ENCODE measurements at places on chromosomes 2 and 18.

DNA sequence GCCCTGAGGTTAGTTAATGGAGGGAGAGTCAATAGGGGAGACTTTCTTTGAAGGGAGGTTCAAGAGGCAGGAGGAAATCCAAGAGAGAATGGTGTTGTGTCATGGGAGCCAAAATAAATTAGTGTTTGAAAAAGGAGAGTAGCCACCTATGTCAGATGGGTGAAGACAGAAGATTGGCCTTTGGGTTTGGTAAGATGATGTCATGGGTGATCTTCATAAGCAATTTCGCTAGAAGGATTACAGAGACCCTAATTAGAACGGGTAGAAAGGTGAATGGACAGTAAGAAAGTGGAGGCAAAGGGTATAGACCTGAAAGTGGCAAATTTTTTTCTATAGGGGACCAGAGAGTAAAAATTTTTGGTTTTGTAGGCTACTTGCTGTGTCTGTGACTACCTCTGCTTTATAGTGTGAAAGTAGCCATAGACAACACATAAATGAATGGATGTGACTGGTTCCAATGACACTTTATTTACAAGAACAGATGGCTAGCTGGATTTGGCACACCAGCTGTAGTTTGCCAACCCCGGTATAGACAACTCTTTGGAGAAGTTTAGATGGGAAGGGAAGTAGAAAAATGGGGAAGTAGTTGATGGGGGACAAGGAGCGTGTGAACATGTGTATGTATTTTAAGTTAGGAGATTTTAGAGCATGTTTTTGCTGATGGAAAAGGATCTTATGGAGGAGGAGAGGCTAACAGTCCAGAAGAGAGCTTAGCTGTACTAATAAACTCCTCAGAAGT lies 9.3 kb downstream of the STAMBP start:
- DNase-seq, result no peak

- no peak for DNase-seq
These were observed 108.4 kb downstream of the POLR1A start for GRCh38 chr2:85997017-85997970.

DNA sequence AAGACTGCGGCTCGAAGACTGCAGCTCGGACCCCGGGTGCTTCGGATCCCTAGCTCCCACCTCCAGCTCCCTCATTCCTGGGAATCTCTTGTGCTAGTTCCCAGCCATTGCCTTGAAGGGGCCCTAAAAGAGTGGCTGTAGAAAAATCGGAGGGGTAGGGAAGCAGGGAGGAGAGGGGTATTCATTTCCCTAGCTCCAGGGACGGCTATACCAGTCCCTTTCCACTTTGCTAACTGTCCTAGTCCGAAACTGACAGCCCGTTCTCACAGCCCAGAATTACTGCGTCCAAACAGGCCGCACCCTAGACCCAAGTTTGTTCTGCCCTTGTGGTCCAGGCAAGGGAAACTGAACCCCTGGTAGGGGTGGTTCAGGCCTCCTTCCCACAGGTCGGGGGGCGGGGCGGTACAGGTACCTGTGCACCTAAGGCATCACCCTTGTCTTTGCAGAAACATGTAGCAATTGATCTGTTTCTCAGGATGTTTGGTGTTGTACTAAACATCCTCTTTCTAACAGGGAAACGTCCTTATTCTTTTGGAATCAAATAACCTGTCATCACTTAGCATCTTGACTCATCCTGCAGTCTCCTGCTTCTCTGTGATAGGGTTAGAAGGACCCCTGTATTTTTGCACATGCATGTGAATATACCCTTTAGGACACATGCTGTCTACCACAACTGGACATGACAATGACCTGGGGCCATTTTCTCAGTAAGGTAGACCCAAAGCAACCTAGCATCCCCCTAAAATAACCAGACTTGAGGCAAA lies 4.0 kb downstream of the EMX1 start:
- DNase-seq, result no peak

DNA sequence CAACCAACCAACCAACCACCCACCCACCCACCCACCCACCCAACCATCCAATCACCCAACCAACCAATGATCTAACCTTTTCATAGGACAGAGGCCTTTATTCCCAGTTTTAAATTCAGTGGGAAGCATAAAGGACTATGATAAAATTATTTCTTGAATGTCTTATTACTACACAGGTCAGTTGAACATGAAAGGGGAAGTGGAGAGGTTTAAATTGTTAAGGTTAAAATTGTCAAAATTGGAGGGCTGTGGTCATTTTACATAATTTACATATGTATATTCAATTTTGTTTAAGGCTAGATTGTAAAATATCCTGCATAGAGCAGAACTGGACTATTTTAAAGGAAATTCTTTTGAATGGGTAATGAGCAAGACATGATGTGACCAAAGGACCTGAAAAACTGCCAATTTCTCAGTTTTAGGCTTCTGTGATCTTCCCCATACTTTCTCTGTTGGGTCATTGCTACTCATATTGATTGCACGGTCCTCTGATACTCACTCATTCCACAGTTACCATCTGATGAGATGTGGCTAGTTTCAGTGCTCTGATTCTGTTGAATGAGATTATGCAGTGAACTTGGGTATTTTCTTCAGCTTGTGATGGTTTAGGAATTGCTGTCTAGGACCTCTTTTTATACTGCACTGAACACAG lies 127.4 kb downstream of the PLCL1 start:
- no peak for DNase-seq

- DNase-seq, result no peak
These were observed 92.0 kb downstream of the USP40 start for GRCh38 chr2:233474308-233475160.

- no peak for DNase-seq
These were observed 637.2 kb downstream of the DCDC2C start for GRCh38 chr2:4340536-4340935.

DNA sequence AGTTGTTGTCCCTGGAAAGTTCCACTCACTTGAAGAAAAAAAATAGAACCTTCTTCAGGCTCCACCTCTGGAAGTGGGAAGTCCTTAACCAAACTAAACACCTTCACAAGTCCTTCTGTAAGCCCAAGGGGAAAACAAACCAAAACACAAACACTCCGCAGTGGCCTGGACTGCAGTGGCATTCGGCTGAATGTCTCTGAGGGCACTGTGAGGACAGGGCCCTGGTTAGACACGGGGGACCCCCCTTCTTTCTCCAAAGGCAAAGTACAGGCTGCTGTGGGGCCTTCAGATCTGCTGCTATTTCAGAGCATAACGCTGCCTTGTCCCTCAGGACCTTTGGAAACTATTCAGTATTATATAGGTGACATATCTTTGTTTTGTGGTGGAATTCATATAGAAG lies 28.1 kb downstream of the FOSL2 start:
- no peak for DNase-seq

DNA sequence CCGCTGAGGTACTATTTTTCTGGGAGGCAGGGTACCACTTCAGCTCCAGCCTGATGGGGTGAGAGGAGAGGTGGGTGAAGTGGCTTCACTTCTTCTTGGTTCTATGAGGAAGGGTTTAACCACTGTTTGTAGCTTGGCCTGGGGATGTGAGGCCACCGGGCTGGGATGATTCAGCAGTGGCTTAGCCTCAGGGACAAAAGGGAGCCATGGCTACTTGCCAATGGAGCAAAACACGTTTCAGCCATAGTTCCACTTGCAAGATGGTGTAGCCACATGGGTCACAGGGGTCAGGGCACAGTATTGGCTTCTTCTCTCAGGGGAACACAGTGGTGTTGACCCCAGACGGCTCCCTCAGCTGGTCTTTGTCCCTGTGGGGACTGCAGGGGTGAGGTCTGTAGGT lies 14.9 kb downstream of the ZDBF2 start:
- DNase-seq, result no peak

DNA sequence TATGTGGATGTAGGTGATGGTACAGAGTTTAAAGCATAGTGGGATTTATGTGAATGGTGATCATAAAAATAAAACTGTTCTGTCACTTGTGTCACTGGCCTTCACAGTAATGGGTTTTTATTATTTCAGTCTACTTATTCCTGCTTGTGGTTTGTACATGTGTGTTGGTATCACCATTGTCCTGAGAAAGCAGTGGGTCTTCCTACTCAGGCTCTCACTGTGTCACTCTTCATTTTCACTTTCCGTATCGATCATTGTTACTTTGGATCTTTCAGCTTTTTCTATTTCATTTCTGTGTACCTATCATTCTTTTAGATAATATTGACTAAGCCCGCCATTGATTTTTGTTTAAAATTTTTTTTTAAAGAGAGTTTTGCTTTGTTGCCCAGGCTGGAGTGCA lies 7.4 kb downstream of the MRPL30 start:
- no peak for DNase-seq

DNA sequence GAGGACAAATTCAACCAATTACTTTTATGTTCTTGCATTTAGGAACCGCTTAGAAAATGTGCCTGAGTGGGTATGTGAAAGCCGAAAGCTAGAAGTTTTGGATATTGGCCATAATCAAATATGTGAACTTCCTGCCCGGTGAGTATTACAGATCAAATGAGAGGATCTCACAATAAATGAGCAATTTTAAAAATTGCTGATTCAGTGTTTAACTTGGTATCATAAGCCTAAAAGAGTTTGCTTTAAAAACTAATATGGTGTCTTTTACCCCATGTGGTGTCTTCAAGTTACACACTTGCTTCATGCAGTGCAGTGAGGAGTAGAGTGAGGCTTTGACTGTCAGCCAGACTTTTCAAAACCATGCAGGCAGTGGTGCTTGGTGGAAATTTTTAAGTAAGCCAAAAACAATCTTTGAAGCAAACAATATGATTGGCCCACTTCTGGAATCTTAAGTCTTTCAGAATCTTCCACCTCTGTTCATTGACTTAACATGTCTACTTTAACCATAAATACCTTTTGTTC lies 199.6 kb downstream of the PHLPP1 start:
- no peak for DNase-seq

- DNase-seq, result no peak
These were observed 476.4 kb upstream of the SPHKAP start for GRCh38 chr2:228657807-228658402.

GRCh38 chr18:75784390-75784789 lies 356.9 kb upstream of the SMIM21 start:
- DNase-seq, result no peak

DNA sequence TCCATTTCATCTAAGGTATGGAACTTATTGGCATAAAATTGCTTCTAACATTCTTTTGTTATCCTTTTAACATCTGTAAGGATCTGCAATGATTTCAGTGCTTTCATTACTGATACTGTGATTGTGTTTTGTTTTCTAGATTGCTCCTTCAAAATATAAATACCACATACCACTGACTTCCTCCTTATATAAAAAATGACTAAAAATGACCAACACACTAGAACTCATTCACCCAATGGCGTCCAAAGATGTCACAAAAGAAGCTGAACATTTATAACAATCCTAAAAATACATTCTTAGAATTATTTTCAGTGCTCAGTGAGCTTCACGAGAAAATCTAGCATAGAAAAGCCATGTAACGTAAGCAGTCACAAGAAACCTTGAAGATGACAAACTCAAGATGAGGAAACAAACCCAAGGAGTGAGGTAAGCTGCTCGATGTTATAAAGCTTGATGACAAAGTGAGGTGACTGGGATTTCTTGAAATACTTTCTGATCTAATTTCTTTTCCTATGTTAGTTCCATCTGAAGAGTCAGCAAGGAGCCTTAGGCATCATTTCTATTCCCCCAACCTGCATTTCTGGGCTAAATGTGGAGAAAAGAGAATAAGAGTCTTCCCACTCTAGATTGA lies 42.6 kb downstream of the PNO1 start:
- no peak for DNase-seq

DNA sequence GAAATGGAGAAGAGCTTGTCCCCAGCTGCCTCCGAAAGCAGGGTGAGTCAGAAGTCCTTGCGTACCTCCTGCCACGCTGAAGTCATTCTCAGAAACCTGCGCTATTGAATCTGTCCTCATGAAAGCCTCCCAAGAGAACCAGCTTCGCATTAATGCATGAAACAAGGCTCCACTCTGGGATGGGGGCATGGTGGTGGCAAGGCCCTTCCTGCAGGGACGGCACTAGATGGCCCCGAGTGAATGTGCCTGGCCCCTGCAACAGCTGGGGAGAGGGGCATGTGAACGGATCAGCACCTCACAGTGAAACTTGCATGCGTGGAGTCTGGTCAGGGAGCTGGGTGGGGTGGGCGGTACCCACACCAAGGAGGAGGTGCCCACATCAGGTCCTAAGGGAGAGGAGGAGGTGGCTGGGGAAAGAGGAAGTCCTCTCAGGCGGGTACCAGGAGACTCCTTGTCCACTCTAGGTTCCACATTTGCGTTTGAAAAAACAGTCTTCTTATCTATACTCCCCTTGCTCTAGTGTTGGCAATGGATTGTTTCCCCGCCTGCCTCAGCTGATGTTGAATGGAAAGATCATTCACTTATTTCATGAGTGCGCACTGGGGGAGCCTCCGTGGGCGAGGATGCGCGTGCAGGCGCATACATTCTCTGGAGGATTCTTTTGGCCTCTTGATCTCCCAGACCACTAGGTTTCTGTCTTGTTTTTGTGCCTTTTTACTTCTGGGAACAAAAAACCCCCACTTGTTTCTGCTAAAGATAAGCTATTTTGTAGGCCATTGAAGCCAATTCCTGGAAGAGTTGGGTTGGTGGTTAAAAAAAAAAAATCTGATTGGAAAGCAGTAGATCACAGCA lies 104.7 kb downstream of the KLHL29 start:
- DNase-seq, result no peak

- DNase-seq, result no peak
These were observed 5.6 kb upstream of the STK39 start for GRCh38 chr2:168252976-168253375.

DNA sequence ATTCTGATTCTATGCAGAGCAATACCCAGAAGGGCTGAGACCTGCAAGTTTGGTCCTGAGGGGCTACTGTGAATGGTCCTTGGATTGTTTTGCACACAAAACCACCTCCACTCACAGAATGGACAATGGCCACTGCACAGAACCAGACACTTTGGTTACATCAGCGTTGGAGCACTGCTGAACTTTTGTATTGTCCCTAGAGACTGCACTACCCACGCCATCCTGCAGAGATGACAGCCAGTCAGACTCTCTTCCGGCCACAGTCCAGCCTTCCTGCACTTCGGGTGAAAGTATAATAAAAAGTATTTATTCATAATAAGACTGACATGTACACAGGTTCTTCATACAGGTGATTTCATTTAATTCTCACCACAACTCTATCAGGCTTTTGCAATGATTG lies 35.7 kb downstream of the CELF4 start:
- no peak for DNase-seq

DNA sequence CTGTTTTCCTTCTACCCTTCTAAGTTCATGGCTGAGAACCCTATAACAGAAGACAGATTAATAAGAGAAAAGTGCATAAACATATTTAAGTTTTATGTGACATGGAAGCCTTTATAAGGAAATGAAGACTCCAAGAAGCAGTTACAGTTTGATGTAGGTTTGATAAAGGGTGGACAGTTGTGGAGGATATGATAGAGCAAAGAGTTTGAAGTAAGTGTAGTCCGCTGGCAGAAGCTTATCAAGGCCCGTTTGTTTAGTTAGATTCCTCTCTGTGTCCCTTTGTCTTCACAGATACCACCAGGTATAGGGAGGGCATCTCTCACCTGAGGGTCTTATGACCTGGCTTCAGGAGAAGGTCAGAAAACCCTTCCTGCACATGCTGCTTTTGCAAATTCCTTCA lies 10.4 kb upstream of the CASP8 start:
- DNase-seq, result no peak
